ENCODE measurements at places on chromosomes 3 and 15. TPM values are rescaled to one million over a fixed set of nuclear protein-coding genes. Genes with fewer than 3 reads are reported as not detected.

DNA sequence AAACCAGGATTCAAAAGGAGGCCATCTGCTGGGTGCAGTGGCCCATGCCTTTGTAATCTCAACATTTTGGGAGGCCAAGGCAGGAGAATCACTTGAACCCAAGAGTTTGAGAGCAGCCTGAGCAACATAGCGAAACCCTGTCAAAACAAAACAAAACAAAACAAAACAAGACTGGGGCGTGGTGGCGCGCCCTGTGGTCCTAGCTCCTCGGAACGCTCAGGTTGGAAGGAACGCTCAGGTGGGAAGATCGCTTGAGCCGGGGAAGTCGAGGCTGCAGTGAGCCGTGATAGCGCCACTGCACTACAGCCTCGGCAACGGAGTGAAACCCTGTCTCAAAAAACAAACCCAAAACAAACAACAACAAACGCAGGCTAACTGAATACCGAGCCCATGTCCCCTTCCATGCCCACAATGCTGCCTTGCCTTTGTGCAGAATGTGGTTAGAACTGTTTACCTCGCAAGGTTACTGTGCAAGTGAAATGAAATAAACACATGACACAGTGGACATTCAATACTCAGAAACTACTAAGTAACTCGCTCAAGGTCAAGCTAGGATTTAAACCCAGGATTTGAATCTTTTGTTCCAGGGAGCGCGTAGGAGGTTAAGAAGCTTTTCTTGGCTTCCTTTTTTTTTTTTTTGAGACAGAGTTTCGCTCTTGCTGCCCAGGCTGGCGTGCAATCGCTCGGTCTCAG, 766 bp upstream of the EMC4 start:
- H3K4me1 ChIP-seq, result peaks cover 18% of the 10 kb centered on the region
- peaks cover 1% of the 10 kb centered on the region for H3K27me3 ChIP-seq
- peak overlapping the region; percentile 95 for H3K4me3 ChIP-seq
- peak overlapping the region; percentile 90 for H3K27ac ChIP-seq
- H3K36me3 ChIP-seq, result peaks cover 19% of the 10 kb centered on the region
- no peak for DNase-seq

GRCh38 chr15:31332681-31333071, 6.0 kb downstream of the KLF13 start:
- no peaks in the 10 kb centered on the region for H3K27me3 ChIP-seq
- H3K4me3 ChIP-seq, result peak overlapping the region; percentile 99
- peak overlapping the region; percentile 95 for H3K27ac ChIP-seq
- H3K36me3 ChIP-seq, result peaks cover 33% of the 10 kb centered on the region
- DNase-seq, result no peak

GRCh38 chr3:10560060-10560861, 54.9 kb upstream of the ATP2B2 start:
- no peak overlapping the region for H3K4me3 ChIP-seq
- peaks cover 30% of the 10 kb centered on the region for H3K27me3 ChIP-seq
- DNase-seq, result no peak
- no peak overlapping the region for H3K27ac ChIP-seq
- H3K36me3 ChIP-seq, result no peaks in the 10 kb centered on the region

GRCh38 chr3:16426665-16427064, 86.8 kb downstream of the RFTN1 start:
- no peak for DNase-seq
- peaks cover 49% of the 10 kb centered on the region for H3K36me3 ChIP-seq
- H3K4me3 ChIP-seq, result no peak overlapping the region
- H3K27me3 ChIP-seq, result no peaks in the 10 kb centered on the region

- peaks cover 35% of the 10 kb centered on the region for H3K4me1 ChIP-seq
- peaks cover 27% of the 10 kb centered on the region for H3K36me3 ChIP-seq
- H3K4me3 ChIP-seq, result peak overlapping the region; percentile 84
These were observed 3.6 kb downstream of the FOXP1 start for GRCh38 chr3:71579935-71580406.

- H3K27ac ChIP-seq, result no peak overlapping the region
- H3K4me3 ChIP-seq, result no peak overlapping the region
- DNase-seq, result no peak
- H3K36me3 ChIP-seq, result peaks cover 2% of the 10 kb centered on the region
- no peaks in the 10 kb centered on the region for H3K27me3 ChIP-seq
- H3K4me1 ChIP-seq, result peaks cover 23% of the 10 kb centered on the region
These were observed 161.6 kb downstream of the TCF12 start for GRCh38 chr15:57079931-57080620.

GRCh38 chr15:61327019-61327631, 98.0 kb upstream of the RORA start:
- H3K27me3 ChIP-seq, result peaks cover 5% of the 10 kb centered on the region
- H3K4me1 ChIP-seq, result no peaks in the 10 kb centered on the region

The CLRN1 gene
- total RNA-seq, result not detected

DNA sequence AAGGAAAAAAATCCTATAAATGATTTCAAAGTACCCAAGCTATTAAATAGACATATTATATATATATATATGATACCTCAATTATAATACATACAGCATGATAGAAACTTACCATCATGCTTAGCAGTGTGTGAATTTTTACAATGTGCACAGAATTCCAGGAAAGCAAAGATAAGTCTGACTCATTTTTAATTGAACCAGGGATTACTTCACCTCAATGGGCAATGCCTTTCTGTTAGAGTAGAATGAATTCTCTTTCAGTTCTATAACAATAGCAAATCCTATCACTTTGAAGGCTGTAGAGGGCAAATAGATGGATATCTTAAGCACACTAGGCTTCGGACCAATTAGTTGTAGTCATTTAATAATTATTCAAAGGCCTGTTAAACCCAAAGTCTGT, 54.8 kb upstream of the P3H2 start:
- H3K27ac ChIP-seq, result no peak overlapping the region
- H3K4me3 ChIP-seq, result no peak overlapping the region
- H3K27me3 ChIP-seq, result peaks cover 18% of the 10 kb centered on the region
- no peaks in the 10 kb centered on the region for H3K36me3 ChIP-seq
- H3K4me1 ChIP-seq, result peaks cover 4% of the 10 kb centered on the region

The KNG1 gene
- not detected for total RNA-seq

DNA sequence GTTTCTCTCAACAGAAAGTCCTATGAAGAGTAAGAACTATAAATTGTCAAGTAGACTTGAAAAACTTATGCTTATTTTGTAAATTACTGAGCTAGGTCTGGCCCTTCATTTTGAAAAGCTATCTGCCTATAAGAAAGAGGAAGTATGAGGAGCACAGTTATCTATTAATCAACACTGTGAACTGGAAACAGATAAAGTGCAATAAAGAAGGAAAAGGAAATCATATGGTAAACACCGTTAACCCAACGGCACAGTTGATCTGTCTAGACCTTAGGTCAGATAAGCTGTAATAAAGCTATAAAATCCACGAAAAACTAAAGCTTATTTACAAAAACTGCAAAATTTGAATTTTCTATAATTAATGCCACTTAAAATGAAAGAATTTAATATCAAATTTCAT, 242.5 kb downstream of the ZBTB20 start:
- H3K36me3 ChIP-seq, result peaks cover 6% of the 10 kb centered on the region
- no peak overlapping the region for H3K27ac ChIP-seq
- DNase-seq, result no peak

DNA sequence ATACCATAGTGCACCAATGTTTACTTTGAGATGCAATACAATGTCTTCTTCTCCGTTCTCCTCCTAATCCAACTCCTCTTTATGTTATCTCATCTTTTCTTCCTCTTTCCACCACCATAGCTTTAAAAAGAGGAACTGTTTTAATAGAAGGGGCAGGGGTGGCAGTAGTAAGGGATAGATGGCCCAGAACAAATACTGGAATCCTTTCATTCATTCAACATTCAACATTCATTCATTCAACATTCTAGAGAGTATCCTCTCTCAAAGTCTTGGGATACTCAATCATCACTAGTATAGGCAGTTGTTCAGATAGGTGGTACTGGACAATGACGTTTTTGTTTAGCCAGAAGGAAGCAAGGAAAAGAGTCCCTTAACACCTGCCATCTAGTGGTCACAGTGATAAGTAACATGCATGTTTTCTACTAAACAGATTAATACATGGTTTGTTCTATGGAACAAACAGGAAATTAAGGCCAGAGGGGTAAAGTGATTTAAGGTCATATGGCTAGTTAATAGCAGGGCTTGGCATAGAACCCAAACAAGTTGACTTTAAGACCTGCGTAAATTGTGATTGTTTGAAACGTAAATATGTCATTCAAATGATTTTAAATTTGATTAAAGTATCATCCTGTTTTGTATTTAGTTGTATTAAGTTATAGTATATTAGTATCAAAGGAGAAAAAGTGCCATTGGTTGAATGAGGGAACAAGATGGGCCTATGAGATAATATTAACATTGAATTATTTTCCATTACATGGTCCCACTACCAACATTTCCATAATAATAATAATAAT, 26.9 kb upstream of the EHHADH start:
- no peak overlapping the region for H3K4me3 ChIP-seq
- no peaks in the 10 kb centered on the region for H3K36me3 ChIP-seq
- DNase-seq, result no peak
- peaks cover 7% of the 10 kb centered on the region for H3K27me3 ChIP-seq
- no peak overlapping the region for H3K27ac ChIP-seq

DNA sequence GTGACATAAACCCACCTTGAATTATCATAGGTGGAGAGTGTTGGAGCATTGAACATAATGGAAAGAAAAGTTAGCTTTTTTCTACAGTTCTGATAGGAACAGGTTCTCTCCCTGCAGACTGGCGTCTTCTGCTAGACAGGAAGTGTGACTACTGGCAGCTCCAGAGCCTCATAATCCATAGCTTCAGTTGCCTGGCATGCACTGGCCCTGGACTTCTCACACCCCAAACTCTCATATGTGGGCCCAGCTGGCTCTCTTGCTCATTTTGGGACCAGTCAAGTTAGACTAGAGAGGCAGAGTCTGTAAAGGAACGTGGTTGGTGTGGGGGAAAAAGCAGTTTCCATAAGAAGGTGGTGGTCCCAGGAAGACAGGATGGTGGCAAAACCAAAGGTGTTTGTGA, 180.1 kb downstream of the VGLL4 start:
- no peak overlapping the region for H3K4me3 ChIP-seq
- H3K27ac ChIP-seq, result no peak overlapping the region
- no peak for DNase-seq
- no peaks in the 10 kb centered on the region for H3K4me1 ChIP-seq

DNA sequence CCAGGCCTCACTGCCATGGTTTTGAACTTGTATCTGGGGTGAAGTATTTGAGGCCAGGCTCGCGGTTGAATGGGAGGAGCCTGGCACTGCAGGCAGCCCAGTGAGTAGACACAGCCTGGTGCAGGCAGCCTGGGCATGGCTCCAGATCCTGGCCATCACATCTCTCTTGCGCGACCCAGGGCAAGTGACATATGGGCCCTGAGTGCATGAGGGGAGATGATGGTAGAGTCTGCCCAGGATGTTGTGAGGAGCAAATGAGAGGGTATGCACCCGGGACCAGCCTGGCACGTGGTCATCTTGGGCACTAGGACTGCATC, 103.5 kb downstream of the TBC1D2B start:
- DNase-seq, result no peak
- no peaks in the 10 kb centered on the region for H3K4me1 ChIP-seq

The PATL2 gene
- total RNA-seq, result 17.8 TPM

- no peak for DNase-seq
- H3K4me3 ChIP-seq, result no peak overlapping the region
- H3K27me3 ChIP-seq, result no peaks in the 10 kb centered on the region
- no peak overlapping the region for H3K27ac ChIP-seq
- peaks cover 15% of the 10 kb centered on the region for H3K4me1 ChIP-seq
These were observed 3.9 kb downstream of the CDAN1 start for GRCh38 chr15:42733027-42733426.

The SENP7 gene
- 11.4 TPM for total RNA-seq

DNA sequence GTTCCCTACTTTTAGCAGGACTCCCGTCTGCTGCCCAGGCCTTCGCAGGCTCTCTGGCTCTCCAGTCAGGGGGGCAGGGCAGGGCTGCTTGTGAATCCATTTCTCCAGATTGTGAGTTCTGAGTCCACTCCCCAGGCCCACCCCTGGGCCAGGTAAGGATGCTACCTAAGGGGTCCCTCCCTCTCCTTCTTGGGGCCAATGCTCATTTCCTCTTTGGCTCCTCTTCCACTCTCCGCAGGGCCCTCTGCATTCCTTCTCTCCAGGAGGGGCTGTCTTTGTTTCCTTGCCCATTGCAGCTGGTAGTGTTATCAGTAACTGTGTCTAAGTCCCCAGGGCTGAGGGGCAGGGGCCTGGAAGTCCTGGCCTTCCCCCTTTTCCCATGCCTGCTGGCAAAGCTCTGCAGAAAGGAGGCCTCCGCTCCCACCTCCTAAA, 13.0 kb upstream of the CACNA2D2 start:
- DNase-seq, result no peak
- H3K27ac ChIP-seq, result no peak overlapping the region
- H3K4me3 ChIP-seq, result no peak overlapping the region
- H3K27me3 ChIP-seq, result no peaks in the 10 kb centered on the region
- no peaks in the 10 kb centered on the region for H3K36me3 ChIP-seq

The SAMD7 gene
- total RNA-seq, result not detected

- peaks cover 23% of the 10 kb centered on the region for H3K4me1 ChIP-seq
- H3K4me3 ChIP-seq, result no peak overlapping the region
- peaks cover 24% of the 10 kb centered on the region for H3K36me3 ChIP-seq
- no peak overlapping the region for H3K27ac ChIP-seq
- H3K27me3 ChIP-seq, result no peaks in the 10 kb centered on the region
These were observed 29.3 kb downstream of the SHQ1 start for GRCh38 chr3:72818905-72819304.

The IMPG2 gene
- 0.14 TPM for total RNA-seq

The CLDN18 gene
- not detected for total RNA-seq

The FOXB1 gene
- 0.36 TPM for total RNA-seq

DNA sequence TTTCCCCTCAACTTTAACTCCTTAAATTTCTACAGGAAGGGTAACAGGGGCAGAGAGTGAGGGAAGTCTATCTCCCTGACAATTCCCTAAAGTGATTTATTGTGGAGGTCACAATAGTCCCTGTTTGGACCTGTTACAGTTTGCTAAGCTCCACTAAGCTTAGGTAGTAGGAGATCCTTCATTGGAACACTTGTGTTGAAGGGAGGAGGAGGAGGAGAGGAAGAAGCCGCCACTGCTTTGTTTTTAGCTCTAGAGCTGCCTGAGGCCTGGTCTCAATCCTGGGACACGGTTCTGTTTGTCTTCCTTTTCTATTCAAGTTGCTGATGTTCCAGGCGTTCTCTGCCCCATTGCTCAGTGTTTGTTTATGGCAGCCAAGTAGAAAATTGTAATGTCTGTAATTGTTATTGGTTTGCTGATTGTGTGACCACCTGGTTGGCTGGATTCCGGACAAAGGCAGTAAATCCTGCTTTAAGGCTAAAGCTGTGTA, 48.4 kb downstream of the HES1 start:
- H3K36me3 ChIP-seq, result no peaks in the 10 kb centered on the region
- no peak for DNase-seq
- H3K27me3 ChIP-seq, result no peaks in the 10 kb centered on the region
- H3K27ac ChIP-seq, result no peak overlapping the region
- no peak overlapping the region for H3K4me3 ChIP-seq
- no peaks in the 10 kb centered on the region for H3K4me1 ChIP-seq

The GOLGA6L4 gene
- 1.0 TPM for total RNA-seq
